ELR (cell line): ENCODE measurements at places on chromosomes 3 and 15.

DNA sequence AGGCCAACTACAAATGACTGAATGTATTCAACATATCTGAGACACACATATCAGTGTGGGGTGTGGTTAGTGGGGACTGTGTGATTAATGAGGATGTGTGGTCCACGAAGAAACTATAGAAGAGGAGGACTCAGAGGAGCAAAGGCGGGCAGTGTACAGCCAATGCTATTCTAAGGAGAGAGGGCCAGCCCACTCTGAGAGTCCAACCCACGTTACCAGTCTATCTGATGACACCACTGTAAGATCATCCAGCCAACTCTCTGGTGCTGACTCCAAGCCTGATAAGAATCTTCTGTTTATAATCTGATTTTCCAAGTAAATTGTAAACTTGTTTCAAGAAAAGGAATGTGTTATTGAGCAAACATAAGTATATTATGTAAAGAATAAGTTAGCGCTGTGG is 47.2 kb downstream of the MCF2L2 start:
- peak; percentile 88 for DNase-seq

DNA sequence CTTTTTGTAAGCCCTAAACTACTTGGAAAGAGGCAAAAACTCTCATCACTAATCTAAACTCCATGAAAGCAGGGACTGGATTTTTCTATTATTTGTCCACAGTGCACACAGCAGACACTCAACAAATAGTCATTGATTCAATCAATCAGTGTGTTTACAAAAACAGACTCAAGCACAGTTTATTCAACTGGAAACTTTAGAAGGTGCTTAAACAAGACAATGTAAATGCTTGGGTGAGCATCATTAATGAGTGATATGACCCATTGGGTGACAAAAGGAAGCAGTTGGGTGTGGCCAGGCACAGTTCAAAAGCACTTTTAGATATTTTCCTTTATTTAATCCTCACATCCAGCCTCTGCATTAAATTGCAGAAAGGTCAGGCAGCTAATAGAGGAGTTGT is 32.0 kb upstream of the PPP4R2 start:
- DNase-seq = no peak

DNA sequence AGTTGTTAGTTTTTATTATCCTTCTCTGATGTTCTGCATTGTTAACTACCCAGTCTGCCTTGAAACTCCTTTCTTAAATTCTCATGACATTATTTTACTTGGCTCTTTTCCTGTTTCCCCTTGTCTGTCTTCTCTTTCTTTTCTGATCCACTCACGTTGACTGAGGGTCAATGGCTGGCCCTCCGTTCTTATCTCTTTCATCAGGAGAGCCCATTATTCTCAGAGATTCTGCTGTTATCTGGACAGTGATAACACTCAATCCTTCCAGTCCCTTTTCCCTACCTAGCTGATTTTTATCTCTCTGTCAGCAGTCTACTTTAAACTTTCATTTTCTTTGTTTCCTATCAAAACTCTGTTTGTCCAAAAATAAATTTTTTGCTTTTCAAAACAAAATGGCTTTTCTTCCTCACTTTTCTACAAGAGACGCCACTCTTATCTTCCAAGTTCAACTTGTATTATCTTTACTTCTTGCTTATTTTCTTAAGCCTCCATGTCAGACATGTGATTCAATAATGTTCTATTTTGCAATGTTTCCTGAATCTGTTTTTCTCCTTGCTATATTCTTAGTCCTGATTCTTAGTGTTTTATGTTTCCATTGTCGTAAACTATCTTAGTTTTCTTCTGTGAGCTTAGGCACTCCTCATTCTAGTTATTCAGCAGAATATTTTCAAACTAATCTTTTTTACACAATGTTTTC is 120.2 kb downstream of the NEDD4 start:
- no peak for DNase-seq

DNA sequence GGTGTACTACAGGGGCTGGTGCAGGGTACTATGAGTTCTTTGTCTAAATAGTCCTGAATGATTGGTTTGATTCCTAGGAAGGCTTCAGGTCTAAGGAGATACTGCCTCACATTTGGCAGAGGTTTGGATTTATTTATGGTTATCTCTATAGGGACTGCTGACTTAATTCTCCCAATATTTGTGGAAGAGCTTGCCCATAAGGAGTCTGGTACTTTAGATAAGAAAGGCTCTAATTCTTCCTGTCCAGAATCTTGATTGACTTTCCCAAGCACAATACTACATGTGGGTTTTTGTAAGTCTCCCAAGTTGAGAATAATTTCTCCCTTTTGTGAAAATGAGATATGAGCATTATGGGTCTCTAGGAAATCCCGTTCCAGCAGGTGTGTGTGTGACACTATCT is 36.7 kb upstream of the AP4E1 start:
- DNase-seq = no peak

- DNase-seq = no peak
Observed at GRCh38 chr3:169722724-169723123, 42.1 kb downstream of the TERC start.

DNA sequence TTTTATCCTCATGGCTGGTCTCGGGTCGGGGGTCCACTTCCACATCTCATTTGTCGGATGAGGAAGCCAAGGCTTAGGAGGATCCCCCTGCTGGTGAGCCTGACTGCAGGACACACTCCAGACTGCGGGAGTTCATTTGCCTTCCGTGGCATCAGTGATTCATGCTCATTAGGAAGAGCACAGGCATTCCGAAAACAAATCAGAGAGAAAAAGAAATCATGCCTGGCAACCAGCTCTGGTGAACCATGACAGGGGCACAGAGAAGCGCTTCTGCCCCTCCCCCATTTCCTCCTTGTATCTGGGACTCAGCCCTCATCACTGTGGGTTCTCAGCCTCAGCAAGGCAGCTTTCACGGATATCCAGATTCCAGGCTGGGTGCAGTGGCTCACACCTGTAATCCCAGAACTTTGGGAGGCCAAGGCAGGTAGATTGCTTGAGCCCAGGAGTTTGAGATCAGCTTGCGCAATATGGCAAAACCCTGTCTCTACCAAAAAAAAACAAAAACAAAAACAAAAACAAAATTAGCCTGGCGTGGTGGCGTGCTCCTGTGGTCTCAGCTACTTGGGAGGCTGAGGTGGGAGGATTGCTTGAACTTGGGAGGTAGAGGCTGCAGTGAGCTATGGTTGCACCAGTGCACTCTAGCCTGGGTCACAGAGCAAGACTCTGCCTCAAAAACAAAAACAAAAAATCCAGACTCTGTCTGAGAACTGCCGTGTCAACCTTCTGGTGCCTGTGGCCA is 28.4 kb downstream of the IRAK2 start:
- peak; percentile 97 for DNase-seq

GRCh38 chr3:179258820-179259219 is 7.9 kb upstream of the KCNMB3 start:
- no peak for DNase-seq

GRCh38 chr3:151765685-151766084 is 32.0 kb downstream of the AADACL2 start:
- peak; percentile 74 for DNase-seq
